Stimulated activated CD8-positive, alpha-beta memory T cell treated with anti-CD3 and anti-CD28 coated beads, Interleukin-7, amount 100 ng/mL, for 24 hours (primary cell): ENCODE measurements at places on chromosomes 11 and 22.

DNA sequence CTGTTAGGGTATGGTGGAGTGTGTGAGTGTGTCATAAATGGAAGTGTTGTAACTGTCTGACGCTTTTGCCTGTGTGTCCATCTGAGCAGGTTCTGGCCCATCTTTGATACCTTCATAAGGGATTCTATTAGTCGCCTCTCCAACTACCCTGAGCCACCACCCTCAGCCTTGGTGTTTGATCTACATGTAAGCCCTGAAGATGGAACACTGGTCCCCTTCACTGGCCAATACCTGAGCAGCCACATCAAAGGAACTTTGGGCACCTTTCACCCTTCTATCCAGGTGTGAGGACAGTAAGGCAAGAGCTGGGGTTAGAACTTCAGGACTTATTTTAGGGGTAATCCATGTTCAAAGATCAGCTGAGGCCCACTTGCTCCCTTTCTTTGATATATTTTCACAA, 51.0 kb downstream of the DNHD1 start:
- DNase-seq: no peak

DNA sequence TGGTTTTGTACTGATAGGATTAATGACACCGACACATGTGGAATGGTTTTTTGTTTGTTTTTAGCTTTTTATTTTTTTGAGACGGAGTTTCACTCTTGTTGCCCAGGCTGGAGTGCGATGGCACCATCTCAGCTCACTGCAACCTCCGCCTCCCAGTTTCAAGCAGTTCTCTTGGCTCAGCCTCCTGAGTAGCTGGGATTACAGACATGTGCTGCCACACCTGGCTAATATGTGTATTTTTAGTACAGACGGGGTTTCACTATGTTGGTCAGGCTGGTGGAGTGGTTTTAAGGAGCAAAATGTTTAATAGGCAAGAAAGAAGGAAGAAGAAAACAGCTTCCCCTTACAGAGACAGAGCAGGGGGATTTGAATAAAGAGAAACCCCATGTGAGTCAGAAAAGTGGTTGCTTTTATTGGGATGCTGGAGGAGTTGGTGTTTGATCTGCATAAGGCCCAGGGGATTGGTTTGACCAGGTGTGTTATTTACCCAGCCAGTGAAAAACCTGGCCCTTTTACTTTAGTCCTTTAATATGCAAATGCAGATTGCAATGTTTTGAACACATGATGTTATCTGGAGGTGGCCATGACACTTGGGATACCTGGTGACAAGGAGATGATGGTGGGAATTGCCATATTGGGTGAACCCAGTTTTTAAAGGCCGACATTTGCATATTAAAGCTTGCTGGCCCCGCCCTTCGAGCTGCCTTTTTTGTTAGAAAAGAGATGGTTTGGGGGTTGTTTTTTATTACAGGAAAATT, 24.3 kb downstream of the SUSD2 start:
- no peak for DNase-seq

DNA sequence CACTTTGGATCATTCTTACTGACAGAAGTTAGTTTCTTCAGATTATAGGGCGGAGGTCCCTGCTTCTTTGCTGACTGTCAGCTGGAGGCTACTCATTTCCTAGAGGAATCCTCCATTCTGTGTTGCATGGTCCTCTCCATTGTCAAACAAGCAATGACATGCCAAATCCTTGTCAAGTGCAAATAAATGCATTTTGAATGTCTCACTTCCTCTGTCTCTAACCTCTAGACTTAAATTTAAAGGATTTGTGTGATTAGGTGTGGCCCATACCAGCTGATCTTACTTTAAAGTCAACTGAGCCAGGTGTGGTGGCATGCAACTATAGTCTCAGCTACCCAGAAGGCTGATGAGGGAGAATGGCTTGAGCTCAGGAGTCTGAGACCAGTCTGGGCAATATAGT, 458.4 kb upstream of the CCDC179 start:
- no peak for DNase-seq

- no peak for DNase-seq
Observed at GRCh38 chr11:110356762-110357671, 60.6 kb upstream of the RDX start.

GRCh38 chr11:84969103-84969502, 658.0 kb downstream of the DLG2 start:
- DNase-seq: no peak

DNA sequence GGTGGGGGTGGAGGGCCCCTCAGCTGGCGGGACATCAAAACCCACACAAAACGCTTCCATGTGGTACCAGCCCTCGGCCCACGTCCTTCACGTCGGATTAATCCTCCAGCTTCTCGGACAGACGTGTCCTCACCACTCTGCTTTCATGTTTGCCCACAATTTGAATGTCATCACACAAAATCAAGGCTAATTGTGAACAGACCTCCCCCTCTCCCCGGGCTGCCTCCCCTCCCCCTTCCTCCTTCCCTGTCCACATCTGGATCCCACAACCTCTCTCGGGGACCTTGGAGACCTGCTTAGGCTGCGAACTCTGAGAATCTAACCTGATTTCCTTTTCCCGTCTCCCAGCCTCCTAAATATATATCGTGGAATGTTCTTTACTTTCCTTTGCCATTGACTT, 262.9 kb downstream of the MN1 start:
- no peak for DNase-seq
